HT1080 (cell line): ENCODE measurements at places on chromosomes 7 and 10.
A peak's percentile ranks its signal among the peaks of the same experiment; 100 is the strongest.

GRCh38 chr10:110222641-110223297 lies 15.4 kb downstream of the MXI1 start:
- no peak for DNase-seq

- no peak for DNase-seq
Measured at GRCh38 chr7:13217768-13218167, 530.3 kb downstream of the ARL4A start.

GRCh38 chr10:5543623-5544022 lies 18.9 kb downstream of the CALML3 start:
- no peak for DNase-seq

DNA sequence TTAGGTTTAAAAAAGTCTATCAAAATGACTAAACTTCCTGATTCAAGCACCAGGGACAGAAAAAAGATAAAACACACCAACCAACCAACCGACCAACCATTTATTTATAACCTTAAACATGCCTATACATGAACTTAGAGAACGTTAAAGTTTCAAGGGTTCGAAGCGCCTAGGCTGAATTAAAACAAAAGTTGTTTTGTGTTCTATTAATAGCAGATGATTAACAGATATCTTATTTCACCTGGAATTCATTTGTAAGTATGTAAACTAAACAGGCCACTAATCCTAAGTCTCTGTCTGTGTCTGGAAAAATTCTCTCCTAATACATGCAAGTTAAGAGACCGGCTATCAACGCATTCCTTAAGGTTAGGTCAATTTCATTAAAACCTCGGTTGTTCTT lies 1.4 kb downstream of the BAIAP2L1 start:
- DNase-seq: no peak

DNA sequence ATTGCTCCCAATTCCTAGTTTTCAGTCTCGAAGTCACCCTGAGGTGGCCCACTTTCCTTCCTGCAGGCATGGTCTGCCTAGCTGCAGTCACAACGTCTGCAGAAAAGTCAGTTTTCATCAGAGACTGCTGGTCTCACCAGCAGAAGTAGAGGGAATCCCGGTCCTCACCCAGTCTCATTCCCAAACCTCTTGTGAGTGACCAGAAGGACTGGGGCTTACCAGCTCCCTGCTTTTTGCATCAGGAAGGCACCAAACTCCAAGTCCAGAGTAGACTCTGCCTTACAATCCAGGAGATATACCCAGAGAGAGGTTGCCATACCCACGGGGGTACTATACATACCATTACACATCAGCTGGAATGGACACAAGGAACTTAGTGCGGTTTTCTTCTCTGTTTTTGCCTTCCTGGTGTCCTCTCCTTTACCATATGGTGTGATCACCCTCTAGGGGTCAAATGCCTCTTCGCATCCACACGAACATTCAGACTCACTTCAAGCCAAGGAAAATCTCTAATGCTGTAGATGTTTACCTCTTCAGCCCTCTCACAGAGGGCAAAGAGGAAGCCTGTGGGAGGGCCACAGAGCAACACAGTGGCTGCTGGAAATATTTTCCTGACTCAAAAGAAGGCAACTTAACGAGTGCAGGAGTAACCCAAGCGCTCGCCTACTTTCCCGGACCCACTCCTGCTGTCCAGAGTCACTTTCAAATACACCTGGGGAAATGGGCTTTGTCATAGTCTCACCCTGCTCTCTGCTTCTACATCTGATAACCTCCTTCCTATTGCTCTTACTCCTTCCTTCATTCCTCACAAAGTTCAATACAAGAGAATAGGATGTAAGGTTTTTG lies 220.9 kb downstream of the C7orf25 start:
- peak; percentile 66 for DNase-seq
